Putamen (tissue), 1 donor: ENCODE measurements at places on chromosomes 7 and 10.

GRCh38 chr7:71846160-71846559 lies 566.0 kb downstream of the CALN1 start:
- no peak for DNase-seq

DNA sequence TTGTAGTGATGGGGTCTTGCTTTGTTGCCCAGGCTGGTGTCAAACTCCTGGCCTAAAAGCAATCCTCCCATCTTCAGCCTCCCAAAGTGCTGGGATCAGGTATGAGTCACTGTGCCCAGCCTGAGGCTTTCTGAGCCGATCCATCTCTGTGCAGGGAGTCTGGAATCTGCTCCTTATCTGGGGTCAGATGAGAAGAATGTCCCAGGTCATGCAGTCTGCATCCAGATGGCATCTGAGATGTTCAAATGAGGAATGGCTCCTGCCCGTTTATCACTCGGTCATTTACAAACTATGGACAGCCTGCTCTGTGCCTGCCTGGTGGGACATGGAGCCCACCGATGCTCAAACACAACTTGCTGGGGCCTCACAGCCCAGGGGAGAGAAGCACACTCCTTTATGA lies 11.1 kb upstream of the SLC18A3 start:
- DNase-seq: no peak

DNA sequence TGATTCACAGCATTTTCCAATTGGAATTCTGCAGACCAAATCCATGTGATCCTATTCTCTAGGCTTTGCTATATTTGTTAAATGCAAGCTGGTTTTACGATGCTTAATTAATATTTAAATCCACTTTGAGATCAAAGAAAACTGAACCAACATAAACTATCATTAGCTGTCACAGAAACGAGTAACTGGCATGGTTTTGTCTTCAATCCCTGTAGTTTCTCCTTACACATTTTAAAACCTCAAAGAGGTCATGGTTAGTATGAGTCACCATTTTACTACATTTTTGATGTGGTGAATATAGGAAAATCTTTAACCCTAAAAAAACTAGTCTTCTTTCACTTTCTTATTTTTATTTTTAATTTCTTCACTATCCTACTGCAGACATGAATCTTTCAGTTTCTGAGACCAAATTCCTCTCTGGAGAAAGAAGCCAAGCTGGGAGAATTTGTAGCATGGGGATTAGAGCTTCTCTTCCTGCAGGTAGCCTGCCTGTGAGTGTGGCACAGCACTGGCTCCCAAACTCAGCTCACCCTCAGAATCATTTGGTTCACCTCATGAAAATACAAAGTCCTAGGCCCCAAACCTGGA lies 8.7 kb upstream of the LIPM start:
- no peak for DNase-seq

DNA sequence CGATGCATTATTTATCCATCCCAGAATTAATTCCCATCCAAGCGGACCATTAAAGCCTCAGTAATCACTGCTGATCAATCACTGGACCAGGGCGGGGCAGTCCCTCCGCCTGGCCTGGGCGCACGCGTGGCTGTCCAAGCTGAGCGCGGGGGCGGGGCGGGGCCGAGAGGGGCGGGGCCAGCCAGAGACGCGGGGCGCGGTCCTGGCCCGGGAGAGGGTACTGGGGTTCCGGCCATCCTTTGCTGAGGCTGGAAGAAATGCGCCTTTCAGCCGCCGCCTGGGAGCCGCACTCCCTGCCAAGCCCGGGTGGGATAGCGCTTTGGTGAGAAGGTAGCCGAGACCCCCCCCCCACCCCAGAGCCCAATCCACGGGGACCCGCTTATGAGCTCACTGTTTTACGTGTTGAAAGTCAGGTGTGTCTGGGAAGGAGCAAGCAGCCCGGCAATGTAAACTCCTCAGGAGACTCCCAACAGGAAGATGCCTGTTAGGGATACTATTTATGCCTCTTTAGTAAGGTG lies at the start of gene ARHGAP22:
Gene ARHGAP22 (minus strand): TSS at position 83 of the 518 bp plus-strand sequence. CDS start 277 bp downstream, outside the sequence.
- peak; percentile 57 for DNase-seq
